ENCODE measurements at places on chromosomes 1 and 21. TPM values are rescaled to one million over a fixed set of nuclear protein-coding genes. Genes with fewer than 3 reads are reported as not detected.
A peak's percentile ranks its signal among the peaks of the same experiment; 100 is the strongest.

The DCST2 gene
- not detected for total RNA-seq

The NASP gene
- 125 TPM for total RNA-seq

The ANKRD34A gene
- 0.20 TPM for total RNA-seq

The SHISA4 gene
- 10.4 TPM for total RNA-seq

The CFHR3 gene
- not detected for total RNA-seq

The DISC1 gene
- 10.9 TPM for total RNA-seq

The TAS1R3 gene
- 0.13 TPM for total RNA-seq

The EXTL1 gene
- total RNA-seq: not detected

The AMY1C gene
- total RNA-seq: not detected

The VAV3 gene
- total RNA-seq: 1.1 TPM

The BRINP3 gene
- not detected for total RNA-seq

The PADI1 gene
- not detected for total RNA-seq

The POU2F1 gene
- 4.0 TPM for total RNA-seq

GRCh38 chr1:66243548-66244130 lies 290.3 kb upstream of the SGIP1 start:
- no peak for DNase-seq

DNA sequence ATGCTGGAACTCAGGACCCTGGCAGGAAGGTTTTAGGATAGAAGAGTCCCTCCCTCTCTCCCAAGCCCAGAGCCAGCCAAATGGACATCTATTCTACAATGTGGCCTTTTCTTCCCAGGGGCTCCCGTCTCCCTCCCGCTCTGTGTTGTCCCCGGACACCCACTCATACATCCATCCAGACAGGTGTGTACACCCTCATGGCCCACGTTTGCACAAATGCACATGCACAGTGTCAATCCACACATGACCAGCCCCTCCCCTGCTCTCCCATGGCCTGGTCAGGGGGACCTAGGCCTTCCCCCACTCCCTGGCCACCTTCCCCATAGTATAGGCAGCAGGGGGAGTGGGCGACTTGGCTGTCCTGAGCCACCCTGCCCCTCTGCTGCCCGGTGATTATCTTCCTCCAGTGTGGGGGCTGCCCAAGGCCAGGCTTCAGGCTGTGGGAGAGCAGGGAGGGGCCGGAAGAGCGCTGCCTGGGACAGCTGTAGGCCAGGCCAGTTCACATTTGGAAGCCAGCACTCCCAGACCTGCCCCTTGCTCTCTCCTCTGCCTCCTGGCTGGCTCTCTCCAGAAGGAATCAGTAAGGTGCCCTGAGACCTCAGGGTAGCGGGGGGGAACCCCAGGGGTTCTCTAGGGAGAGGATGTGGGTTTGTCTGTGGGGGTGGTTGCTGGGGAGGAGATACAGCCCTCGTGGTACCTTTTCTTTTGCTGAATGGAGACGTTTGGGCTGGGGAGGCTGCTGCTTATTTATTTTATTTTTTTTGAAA lies 4.1 kb upstream of the PTPN7 start:
- DNase-seq: no peak

- no peak for DNase-seq
These were observed 860 bp upstream of the SHCBP1L start for GRCh38 chr1:182953826-182954225.

DNA sequence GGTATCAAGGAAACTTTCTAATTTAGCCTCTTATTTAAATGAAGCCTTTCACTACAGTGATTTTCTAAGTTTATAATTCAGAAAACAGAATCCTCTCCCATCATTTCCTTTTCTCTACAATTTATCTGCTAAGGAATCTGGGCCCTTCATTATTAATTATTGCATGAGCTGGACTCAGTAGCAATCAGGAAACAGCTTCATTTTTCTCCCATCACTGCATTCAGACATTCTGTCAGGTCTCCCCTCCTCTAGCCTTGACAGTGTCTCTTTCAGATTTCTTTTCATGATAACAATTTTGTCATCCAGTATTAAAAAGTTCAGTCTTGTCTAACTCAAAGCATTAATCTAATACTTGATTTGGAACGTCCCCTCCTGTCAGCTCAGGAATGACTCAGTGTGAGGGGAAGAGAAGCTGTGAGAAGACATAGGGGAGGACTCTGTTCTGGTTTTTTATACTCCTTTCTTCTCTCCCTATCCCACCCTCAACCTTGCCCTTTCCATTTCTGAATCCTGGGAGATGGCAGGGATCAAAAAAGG lies 28.1 kb downstream of the SLC44A5 start:
- DNase-seq: peak; percentile 5

- no peak for DNase-seq
These were observed 9.3 kb downstream of the WNT3A start for GRCh38 chr1:228016181-228016510.

- no peak for DNase-seq
These were observed 602.8 kb downstream of the BRINP3 start for GRCh38 chr1:189874715-189875435.

GRCh38 chr1:57172040-57172439 lies 206.2 kb upstream of the C8B start:
- DNase-seq: no peak

GRCh38 chr1:42962641-42963377 lies 4.1 kb upstream of the SLC2A1 start:
- no peak for DNase-seq

GRCh38 chr1:230753191-230753585 lies 6.0 kb downstream of the CAPN9 start:
- no peak for DNase-seq

- no peak for DNase-seq
These were observed 211.3 kb downstream of the KCNH1 start for GRCh38 chr1:210922666-210923065.

GRCh38 chr1:154490317-154490716 lies 11.7 kb upstream of the TDRD10 start:
- DNase-seq: no peak

GRCh38 chr1:6044481-6045109 lies 1.1 kb upstream of the KCNAB2 start:
- DNase-seq: no peak

DNA sequence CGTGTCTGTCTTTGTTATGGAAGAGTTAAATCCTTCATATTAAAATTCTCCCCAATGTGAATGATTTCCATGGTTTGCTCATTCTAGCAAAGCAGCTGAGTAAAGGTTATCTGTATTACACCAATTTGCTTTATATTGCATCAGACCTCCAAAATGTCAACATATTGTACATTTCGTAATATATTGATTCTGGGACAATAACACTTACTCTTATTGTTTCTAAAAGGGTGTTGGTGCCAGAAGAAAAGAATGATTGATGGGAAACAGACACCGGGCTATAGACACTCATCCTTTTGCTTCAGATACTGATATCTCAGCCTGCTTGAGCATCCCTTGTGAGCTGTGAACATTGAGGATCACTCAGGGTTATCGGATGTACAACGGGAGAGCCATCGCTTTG lies 7.0 kb downstream of the NTNG1 start:
- DNase-seq: no peak

DNA sequence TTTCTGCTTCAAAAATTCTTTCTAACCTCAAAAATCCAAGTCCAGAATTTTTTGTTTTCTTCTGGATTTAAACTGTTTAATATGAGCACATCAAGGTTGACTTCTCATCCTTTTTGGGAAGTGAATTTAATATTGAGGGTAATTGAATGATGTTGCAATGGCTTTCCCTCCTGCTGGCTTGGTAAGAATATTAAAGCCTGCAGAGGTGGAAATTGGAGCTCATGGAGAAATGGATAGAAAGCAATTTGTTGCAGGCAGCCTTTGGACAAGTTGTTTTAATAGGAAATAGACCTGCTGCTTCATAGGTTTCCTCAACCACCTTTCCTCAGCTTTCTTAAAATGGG lies 124.7 kb downstream of the SYT2 start:
- no peak for DNase-seq

GRCh38 chr1:239056940-239057339 lies 329.4 kb upstream of the CHRM3 start:
- no peak for DNase-seq

DNA sequence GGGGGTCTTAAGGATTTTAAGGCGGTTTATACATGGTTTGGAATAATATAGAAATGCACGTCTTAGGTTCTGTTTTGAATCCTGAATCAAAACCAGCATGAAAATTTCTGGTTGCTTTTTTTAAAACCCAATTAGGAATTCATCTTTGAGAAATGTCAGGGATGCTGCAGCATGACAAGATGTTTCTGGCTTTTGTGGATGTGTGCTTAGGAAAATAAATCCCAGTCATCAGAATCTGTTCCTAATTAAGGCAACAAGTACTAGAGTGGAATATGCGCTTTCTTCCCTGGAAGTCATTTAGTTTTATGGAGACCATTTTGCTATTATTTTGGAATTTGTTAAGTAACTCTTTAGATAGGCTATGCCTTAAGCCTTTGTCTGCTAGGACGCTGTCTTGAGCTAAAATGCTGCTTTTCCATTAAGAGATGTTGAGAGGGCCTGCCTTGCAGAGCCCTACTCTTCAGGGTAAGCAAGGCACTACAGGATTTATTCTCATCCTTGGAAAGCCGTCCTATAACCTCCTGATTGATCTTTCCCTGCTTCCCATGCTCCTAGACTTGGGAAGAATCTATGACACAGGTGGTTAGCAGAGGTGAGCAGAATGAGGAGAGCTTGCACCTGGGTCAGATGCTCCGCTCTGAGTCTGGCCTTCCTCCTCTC lies 332.8 kb downstream of the DISC1 start:
- no peak for DNase-seq

GRCh38 chr1:41868241-41868998 lies 50.3 kb downstream of the HIVEP3 start:
- DNase-seq: no peak

- DNase-seq: no peak
These were observed 441.6 kb downstream of the PLPP3 start for GRCh38 chr1:56137521-56138505.

- DNase-seq: no peak
These were observed 240.3 kb downstream of the LMX1A start for GRCh38 chr1:165116171-165116570.

GRCh38 chr1:225318706-225319575 lies 108.9 kb downstream of the LBR start:
- no peak for DNase-seq

GRCh38 chr1:99004254-99004860 lies 304 bp downstream of the PLPPR5 start:
- no peak for DNase-seq

DNA sequence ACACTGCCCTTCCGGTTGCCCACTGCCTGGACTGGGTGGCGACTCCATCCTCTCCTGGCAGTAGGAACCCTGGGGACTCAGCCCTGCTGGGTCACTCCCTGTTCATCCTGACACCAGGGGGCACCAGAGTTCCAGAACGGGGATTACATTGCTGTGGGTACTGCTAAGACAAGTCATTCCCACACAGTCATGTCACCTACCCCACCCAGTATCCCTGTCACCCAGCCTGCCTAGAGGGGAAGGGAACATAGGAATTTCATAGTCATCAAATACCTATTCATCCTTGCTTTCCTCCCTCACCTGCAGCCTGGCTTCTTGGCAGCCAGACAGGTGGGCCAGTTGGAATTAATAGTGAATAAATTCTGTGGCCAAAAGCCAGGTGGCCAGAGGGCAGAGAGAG lies 9.8 kb upstream of the SFN start:
- peak; percentile 36 for DNase-seq

- no peak for DNase-seq
These were observed 51.7 kb downstream of the SNRPE start for GRCh38 chr1:203913073-203913521.

DNA sequence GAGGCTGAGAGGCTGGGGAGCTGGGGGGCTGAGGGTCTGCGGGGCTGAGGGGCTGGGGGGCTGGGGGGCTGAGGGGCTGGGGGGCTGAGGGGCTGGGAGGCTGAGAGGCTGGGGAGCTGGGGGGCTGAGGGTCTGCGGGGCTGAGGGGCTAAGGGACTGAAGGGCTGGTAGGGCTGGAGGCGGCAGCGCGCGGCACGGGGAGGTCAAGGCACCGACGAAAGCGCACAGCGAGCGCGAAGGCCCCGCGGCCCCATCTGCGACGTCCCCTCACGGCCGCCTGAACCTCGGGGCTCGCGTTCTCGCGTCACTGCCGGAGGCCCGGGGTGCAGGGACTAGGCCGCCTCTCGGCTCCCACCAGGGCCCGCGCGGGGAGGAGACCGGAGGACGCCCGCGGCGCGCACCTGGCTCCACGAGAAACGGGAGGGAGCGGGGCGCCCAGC lies 356 bp downstream of the INTS11 start:
- DNase-seq: no peak

DNA sequence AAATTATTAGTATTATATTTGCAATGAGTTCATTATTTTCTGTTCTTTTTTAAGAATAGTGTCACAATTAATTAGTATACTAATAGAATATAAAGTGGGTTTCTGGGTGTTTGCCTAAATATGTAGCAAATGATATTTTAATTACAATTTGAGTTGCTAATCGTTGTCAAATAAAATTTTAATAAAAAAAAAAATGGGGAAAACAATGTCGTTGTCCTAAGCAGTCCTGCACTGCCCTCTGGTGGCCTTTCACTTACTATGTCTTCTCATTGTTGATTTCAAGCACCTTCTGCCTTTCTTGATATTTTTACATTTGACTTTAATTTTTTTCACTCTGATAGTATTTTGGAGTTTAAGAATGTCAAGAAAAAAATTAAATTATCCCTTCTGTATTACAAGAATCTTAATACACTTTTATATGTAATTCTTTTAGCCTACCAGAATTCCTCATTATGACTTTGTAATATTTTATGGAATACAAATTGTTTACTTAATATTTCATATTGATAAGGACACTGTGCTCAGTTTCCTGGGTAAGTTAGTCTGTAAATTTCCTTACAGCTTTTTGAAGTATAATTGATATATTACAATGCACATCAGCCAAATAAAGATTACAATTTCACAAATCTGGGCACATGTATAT lies 104.5 kb upstream of the FMN2 start:
- no peak for DNase-seq

DNA sequence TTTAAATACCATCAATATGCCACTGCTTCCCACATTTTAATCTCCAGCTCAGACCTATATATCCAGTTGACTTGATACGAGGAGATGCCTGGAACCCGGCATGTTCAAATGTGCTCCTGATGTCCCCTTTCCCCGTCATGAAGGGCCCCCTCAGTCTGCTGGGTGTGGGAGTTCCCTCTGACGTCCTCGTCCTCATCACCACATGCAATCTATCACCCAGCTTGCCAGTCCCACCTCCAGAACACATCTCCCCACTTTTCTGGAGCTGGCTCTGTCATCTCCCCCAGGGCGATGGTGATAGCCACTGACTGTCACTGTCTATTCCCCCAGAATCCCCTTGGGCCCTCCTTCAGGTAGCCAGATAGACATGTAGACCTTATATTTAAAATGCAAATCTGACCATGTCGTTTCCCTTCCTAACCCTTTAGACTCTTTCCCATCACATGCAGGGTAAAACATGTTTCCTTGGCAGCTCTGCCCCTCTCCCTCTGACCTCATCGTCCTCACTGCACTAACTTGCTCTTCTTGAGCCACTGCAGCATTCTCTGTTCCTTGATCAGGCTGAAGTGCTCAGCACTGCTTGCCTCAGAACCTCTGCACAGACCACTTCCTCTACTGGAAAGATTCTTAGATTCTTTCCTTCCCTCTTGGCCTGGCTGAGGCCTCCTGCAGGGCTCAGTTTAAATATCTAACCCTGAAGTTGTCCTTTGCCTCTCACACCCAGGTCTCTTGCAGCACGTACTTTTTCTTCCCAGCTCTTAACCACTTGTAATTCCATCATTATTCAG lies 7.4 kb downstream of the AZIN2 start:
- no peak for DNase-seq

Measured in pulmonary artery endothelial cell (primary cell).